ENCODE measurements at places on chromosomes 1 and 21. TPM values are rescaled to one million over a fixed set of nuclear protein-coding genes. Genes with fewer than 3 reads are reported as not detected.

Gene LINGO4
- total RNA-seq, result not detected

Gene TTLL7
- 0.12 TPM for total RNA-seq

Gene GNG4
- 2.3 TPM for total RNA-seq

Gene ROR1
- 2.2 TPM for total RNA-seq

Gene OR2L3
- total RNA-seq, result not detected

Gene CELA3B
- not detected for total RNA-seq

Gene CASQ2
- total RNA-seq, result not detected

Gene SPAG17
- total RNA-seq, result not detected

DNA sequence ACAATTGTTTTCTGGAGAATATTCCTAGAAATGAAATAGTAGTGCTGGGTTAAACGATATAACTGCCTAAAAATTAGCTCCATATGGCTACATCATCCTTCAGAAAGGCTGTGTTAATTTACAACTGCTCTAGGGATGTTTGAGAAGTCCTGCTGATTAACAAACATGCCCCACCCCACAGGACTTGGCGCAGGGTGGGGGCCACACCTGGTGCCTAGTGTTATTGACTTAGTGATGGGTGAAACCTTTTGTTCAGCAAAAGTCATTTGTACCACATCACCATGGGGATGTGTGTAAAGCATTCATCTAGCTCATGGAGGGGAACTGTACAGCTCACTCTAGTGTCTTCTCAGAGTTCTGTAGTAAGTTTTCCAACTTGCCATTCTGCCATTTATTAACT is 492.8 kb downstream of the CAMTA1 start:
- no peak overlapping the region for H3K4me3 ChIP-seq
- no peak overlapping the region for H3K27ac ChIP-seq
- no peaks in the 10 kb centered on the region for H3K4me1 ChIP-seq
- no peaks in the 10 kb centered on the region for H3K36me3 ChIP-seq

DNA sequence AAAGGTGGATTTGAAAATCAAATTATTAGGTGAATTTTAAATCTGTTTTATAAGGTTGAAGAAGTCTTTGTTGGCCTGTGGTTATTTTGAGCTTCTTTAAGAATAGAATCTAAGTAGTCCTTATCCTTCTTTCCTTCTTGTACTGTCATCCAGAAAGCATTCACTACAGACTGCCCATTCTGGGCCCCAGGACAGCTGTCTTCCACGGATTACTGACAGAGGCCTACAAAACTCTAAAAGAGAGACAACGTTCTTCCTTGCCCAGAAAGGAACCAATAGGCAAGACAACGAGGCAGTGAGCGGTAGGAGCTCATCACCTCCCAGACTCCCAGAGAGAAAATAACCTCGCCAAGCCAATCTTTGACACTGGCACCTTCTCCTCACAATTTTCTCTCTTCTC is 24.4 kb upstream of the PIGC start:
- DNase-seq, result no peak
- no peak overlapping the region for H3K4me3 ChIP-seq
- H3K36me3 ChIP-seq, result no peaks in the 10 kb centered on the region
- no peak overlapping the region for H3K27ac ChIP-seq
- H3K4me1 ChIP-seq, result no peaks in the 10 kb centered on the region
- peaks cover 17% of the 10 kb centered on the region for H3K27me3 ChIP-seq

DNA sequence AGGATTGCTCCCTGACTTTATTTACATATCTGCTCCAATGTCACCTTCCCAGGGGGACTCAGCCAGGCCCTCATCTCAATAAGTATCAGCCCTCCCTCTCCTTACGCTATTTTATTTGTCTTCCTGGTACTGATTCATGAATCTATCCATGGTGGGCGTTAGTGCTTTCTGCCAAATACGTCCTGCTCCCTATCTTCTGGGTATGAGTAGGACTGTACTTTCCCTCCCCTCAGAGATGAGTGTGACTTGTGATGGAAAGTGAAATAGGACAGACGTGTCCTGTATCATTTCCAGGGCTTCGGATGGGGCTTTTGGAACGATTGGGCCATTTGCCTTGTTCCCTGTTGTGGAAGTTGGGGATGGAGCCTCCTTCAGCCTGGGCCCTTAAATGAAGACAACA is 47.5 kb downstream of the FOXO6 start:
- no peak for DNase-seq
- peaks cover 38% of the 10 kb centered on the region for H3K27me3 ChIP-seq
- H3K4me1 ChIP-seq, result no peaks in the 10 kb centered on the region

DNA sequence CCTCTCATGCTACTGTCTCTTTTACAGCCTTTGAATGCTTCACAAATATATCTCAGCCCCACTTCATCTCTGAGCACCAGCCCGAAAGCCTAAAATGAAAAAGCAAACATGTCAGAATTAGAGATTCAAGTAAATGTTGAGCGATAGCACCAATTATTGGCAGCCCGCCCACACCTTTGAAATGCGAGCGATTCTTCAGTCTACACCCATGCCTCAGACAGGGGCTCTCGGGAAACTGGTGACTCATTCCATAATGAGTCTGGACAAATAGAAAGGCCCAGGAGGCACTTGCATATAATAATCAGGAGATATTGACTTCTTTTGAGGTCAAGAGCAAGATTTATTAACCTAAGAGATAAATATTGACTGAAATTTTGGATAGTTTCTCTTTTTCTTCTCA is 487.3 kb upstream of the PTBP2 start:
- H3K4me3 ChIP-seq, result no peak overlapping the region
- no peak overlapping the region for H3K27ac ChIP-seq
- H3K4me1 ChIP-seq, result no peaks in the 10 kb centered on the region
- H3K27me3 ChIP-seq, result no peaks in the 10 kb centered on the region

- DNase-seq, result peak; percentile 91
- H3K4me3 ChIP-seq, result peak within 1 kb of the TSS; percentile 100
- H3K4me1 ChIP-seq, result peaks cover 49% of the 10 kb centered on the region
- H3K36me3 ChIP-seq, result peaks cover 28% of the 10 kb centered on the region
Observed at GRCh38 chr1:32291708-32292538, at the start of gene HDAC1. Gene HDAC1 (plus strand): TSS chr1:32292083. CDS start chr1:32292170, 87 bp downstream.

- H3K27ac ChIP-seq, result peak overlapping the region; percentile 88
- DNase-seq, result no peak
- H3K36me3 ChIP-seq, result no peaks in the 10 kb centered on the region
- peak overlapping the region; percentile 85 for H3K4me3 ChIP-seq
Observed at GRCh38 chr1:203625628-203626019, 1.0 kb upstream of the ATP2B4 start.

GRCh38 chr1:97013941-97014340 is 292.4 kb downstream of the PTBP2 start:
- no peaks in the 10 kb centered on the region for H3K4me1 ChIP-seq
- DNase-seq, result no peak
- no peak overlapping the region for H3K4me3 ChIP-seq
- no peaks in the 10 kb centered on the region for H3K36me3 ChIP-seq
- no peaks in the 10 kb centered on the region for H3K27me3 ChIP-seq

DNA sequence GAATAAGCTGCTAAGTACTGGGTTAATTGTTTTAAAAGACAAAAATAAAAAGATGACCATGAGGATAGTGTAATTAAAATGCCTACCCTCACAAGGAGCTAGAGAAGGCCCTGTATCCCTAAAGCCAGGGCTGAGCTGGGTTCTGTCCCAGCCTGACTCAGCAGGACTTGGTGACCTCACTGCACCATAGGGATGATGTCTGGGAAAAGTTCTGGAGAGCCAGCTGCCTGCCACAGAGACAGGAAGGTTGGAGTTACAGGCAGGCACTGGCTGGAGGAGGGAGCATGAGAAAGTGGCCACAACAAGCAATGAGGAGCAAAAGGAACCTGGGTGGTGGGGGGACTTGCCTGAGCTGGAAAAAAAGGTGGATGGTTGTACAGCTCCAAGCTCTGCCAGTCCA is 5.7 kb upstream of the TNR start:
- H3K4me3 ChIP-seq, result no peak overlapping the region
- no peak for DNase-seq
- H3K4me1 ChIP-seq, result no peaks in the 10 kb centered on the region
- H3K27ac ChIP-seq, result no peak overlapping the region

DNA sequence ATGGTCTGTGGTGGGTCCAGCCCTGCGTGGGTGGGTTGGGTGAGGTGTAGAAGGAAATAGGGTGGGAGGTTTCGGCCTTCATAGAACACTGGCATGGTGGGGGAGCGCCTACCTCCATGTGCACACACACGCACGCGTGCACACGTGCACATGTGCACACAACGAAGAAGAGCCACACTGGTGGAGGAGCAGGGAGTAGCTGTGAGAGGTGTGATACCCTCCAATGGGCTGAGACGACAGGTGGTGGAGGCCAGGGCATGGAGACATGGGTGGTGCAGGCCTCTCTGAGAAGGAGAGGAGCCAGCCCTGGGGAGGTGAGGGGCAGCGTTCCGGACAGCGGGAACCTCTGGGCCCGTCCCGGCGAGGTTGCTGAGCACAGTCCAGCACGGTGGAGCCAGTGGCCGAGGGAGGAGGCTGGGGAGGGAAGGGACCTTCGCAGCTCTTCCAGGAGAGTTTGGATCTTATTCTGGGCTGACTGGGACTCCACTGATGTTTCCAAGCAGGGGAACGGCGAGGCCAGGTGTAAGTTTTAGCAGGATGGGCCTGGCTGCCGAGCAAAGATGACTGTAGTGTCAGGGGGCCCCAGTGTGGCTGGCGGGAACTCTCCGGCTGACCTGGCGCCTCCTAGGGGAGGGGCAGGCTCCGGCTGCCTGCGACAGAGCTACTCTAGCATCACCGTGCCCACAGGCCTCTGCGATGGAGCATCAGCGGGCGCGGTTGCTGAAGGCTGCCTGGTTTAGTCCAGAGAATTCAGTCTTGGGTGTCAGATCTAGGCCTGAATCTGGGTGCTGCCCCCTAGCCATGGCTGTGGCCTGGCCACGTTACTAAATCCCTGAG is 107.2 kb downstream of the ARHGEF10L start:
- H3K27me3 ChIP-seq, result no peaks in the 10 kb centered on the region
- no peak for DNase-seq
- H3K4me1 ChIP-seq, result no peaks in the 10 kb centered on the region
- H3K36me3 ChIP-seq, result no peaks in the 10 kb centered on the region

- H3K4me1 ChIP-seq, result peaks cover 83% of the 10 kb centered on the region
- H3K27ac ChIP-seq, result peak overlapping the region; percentile 90
- H3K36me3 ChIP-seq, result peaks cover 54% of the 10 kb centered on the region
- DNase-seq, result no peak
Observed at GRCh38 chr1:198651650-198652400, 13.0 kb downstream of the PTPRC start.

DNA sequence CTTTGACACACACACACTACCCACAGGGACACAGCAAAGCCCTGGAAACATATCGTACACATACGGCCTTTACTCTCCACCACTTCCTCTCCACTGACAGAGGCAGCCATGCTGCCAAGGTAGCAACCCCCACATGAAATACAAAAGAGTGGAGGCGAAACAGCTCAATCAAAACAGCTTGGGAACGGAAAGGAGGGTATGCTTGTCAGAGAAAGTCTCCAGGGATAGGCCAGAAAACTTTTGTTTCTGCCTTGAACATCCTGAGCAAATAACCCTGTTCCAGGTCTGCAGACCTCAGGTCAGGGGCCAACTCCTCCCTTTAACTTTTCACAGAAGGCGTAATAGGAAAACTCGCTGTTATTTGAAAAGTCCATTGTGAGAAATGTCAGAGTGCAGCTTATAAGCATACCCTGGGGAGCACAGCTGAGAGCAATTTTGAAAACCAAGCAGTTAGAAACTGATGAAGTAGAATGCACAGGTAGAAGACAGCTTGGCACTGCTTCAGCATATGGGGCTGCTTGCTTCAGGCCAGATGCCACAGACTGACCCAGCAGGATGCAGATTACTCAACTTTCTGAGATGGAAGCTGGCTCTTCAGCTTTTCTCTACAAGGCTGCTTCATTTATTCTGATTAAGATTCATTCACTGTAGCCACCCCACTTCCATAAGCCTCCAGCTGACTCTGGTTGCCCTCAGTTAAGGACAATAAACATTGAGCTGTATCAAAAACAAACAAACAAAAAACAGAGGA is 18.0 kb downstream of the KIAA0319L start:
- DNase-seq, result no peak

GRCh38 chr1:48472638-48473037 is 634 bp upstream of the SPATA6 start:
- DNase-seq, result no peak
- peak overlapping the region; percentile 36 for H3K27ac ChIP-seq
- H3K4me3 ChIP-seq, result peak overlapping the region; percentile 88
- peaks cover 32% of the 10 kb centered on the region for H3K4me1 ChIP-seq

- no peaks in the 10 kb centered on the region for H3K27me3 ChIP-seq
- H3K4me1 ChIP-seq, result no peaks in the 10 kb centered on the region
- no peak overlapping the region for H3K27ac ChIP-seq
- no peak overlapping the region for H3K4me3 ChIP-seq
Observed at GRCh38 chr1:194047206-194047605, 860.8 kb upstream of the B3GALT2 start.

- no peaks in the 10 kb centered on the region for H3K36me3 ChIP-seq
- H3K4me1 ChIP-seq, result peaks cover 44% of the 10 kb centered on the region
- no peak for DNase-seq
- no peak overlapping the region for H3K27ac ChIP-seq
- H3K27me3 ChIP-seq, result no peaks in the 10 kb centered on the region
Observed at GRCh38 chr1:234928642-234929041, 200.0 kb downstream of the TOMM20 start.

- DNase-seq, result no peak
- H3K4me1 ChIP-seq, result no peaks in the 10 kb centered on the region
- H3K36me3 ChIP-seq, result no peaks in the 10 kb centered on the region
- H3K27ac ChIP-seq, result no peak overlapping the region
Observed at GRCh38 chr1:119286587-119287181, 81.9 kb upstream of the HAO2 start.

- H3K27ac ChIP-seq, result no peak overlapping the region
- no peak for DNase-seq
- no peaks in the 10 kb centered on the region for H3K4me1 ChIP-seq
- peaks cover 16% of the 10 kb centered on the region for H3K27me3 ChIP-seq
- H3K36me3 ChIP-seq, result no peaks in the 10 kb centered on the region
Observed at GRCh38 chr1:4734791-4735190, 80.4 kb downstream of the AJAP1 start.

GRCh38 chr1:9825093-9826074 is 1.6 kb upstream of the CLSTN1 start:
- no peak for DNase-seq
- H3K4me1 ChIP-seq, result peaks cover 49% of the 10 kb centered on the region
- no peaks in the 10 kb centered on the region for H3K36me3 ChIP-seq
- no peaks in the 10 kb centered on the region for H3K27me3 ChIP-seq

Data from activated B cell treated with CpG ODN at 0.5 μM for 24 hours (primary cell).